ENCODE measurements at places on chromosomes 2 and 18.

- no peak for DNase-seq
Observed at GRCh38 chr2:120699292-120699691, 36.4 kb upstream of the GLI2 start.

GRCh38 chr2:1156059-1156458, 205.4 kb downstream of the SNTG2 start:
- DNase-seq = no peak

DNA sequence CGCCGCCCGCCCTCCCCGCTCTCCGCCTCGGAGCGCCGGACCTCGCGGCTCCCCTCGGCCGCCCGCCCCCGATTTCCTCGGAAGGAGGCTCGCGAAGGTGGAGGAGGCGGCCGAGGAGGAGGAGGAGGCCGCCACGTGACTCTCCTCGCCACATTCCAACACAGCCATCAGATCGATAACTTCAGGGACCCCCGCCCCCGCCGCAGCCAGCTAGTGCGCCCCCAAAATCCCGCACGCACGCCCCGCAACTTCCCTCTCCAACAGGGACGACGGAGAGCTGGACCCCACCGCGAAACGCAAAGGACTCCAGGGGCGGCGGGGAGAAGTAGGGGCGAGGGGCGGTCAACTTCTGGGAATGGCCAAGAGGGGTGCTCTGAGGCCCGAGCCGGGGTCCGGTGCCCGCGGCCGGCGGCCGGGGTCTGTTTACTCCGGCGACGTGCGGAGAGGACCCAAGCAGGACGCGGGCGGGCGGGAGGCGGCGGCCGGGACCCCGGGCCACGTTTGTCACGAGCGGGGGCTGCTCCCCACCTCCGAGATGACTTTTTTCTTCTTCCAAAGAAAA, 2.0 kb downstream of the ZNF521 start:
- DNase-seq = no peak

GRCh38 chr18:11990539-11990938, 9.2 kb downstream of the IMPA2 start:
- DNase-seq = no peak

DNA sequence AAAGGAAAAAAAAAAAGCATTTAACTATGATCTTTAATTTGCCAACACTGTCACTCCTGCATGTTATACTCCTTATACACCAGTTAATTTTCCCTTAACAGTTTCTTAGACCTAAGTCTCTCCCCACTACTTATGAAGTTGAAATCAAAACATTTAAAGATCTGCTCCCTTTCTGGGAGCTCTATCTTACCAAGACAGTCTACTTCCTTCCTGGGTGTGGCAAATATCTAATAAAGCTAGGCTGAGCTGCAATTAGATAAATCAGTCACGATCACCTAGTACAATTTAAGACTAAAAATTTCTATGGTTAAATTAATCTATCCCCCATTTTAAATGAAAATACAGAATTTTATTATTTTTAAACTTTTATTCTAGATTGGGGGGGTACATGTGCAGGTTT, 33.4 kb downstream of the PUM2 start:
- no peak for DNase-seq
